ENCODE measurements at places on chromosomes 4 and X. TPM values are rescaled to one million over a fixed set of nuclear protein-coding genes. Genes with fewer than 3 reads are reported as not detected.

SPIN2A gene
- 0.18 TPM for total RNA-seq

EREG gene
- total RNA-seq = not detected

PDGFRA gene
- total RNA-seq = not detected

DDX53 gene
- not detected for total RNA-seq

HOPX gene
- total RNA-seq = 171 TPM

ARMCX1 gene
- total RNA-seq = 2.1 TPM

MAGEC1 gene
- not detected for total RNA-seq

LEF1 gene
- 55.1 TPM for total RNA-seq

MGAT4D gene
- total RNA-seq = not detected

PLAC1 gene
- not detected for total RNA-seq

PALLD gene
- 0.47 TPM for total RNA-seq

ARHGAP36 gene
- not detected for total RNA-seq

SLC10A6 gene
- total RNA-seq = not detected

MXRA5 gene
- not detected for total RNA-seq

PDLIM5 gene
- 27.0 TPM for total RNA-seq

STPG2 gene
- not detected for total RNA-seq

CLTRN gene
- total RNA-seq = 0.42 TPM

CYSLTR1 gene
- 0.27 TPM for total RNA-seq

HSFX4 gene
- not detected for total RNA-seq

BMP3 gene
- total RNA-seq = not detected

ADRA2C gene
- total RNA-seq = not detected

MTNR1A gene
- total RNA-seq = not detected
